H1 (cell line): ENCODE measurements at places on chromosomes 2 and 18. TPM values are rescaled to one million over a fixed set of nuclear protein-coding genes. Genes with fewer than 3 reads are reported as not detected.

SLC9A4 gene
- total RNA-seq, result not detected in 2 replicates

AQP4 gene
- total RNA-seq, result 2.1 and 2.2 TPM in 2 replicates

DNA sequence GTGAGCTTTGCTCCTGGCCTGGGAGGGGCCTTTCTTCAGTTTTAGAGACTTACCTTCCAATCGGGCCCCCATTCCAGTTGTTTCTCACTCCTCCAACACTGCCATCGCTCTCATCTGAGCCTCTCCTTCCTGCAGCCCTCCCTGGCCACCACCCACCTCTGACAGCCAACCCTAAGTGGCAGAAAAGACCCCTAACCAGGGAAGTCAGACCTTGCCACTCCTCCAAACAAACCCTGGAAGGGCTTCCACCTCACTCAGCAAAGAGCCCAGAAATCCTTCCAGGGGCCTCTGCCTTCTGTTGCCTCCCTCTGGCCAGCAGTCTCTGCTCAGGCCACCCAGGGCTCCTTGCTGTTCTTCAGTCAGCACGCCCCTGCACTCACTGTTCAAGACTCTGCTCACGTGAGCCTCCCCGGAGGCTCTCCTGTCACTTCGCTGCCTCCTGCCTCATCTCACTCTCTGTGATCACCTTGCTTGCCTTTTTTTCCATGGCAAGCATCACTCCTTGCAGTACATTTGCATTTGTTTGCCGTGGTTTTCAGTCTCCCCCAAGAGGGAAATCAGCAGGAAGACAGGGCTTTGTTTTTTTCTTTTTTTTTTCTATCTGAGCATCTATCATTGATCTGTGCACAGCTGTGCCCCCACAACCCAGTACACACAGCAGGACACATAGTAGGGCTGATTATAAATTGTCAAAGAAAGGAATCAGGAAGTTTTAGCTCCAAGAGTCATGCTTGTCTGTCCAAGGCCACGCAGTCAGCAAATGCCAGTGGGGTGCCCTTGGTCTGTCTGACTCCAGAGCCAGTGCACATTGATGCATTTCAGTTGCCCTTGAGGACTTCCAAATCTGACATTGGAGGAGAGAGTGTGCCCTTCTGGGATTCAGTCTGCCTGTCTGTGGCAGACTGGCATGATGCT lies 83.9 kb downstream of the INHBB start:
- peak; percentile 50 for DNase-seq

GRCh38 chr2:8641301-8641965 lies 40.4 kb upstream of the ID2 start:
- DNase-seq, result no peak

DNA sequence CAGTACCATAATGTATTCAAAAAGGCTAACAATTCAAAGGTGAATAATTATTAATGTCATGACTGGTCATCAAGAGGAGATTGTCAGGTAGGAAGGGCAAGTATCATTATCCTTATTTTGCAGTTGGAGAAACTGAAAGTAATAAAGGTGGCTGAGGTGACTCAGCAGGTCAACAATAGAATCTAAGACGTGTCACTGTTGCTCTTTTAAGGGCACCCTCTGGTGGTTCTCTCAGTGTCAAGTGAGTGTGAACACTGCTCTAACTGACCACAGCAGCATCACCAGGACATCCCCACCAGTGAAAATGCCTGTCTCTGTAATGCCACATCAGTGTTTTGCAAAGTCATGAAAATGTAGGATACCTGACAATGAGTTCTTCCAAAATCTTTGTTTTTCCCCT lies 69.7 kb downstream of the DCC start:
- no peak for DNase-seq

- DNase-seq, result no peak
These were observed 13.9 kb upstream of the RAB31 start for GRCh38 chr18:9694174-9694573.

GRCh38 chr2:195586062-195586714 lies 70.8 kb upstream of the SLC39A10 start:
- no peak for DNase-seq

DNA sequence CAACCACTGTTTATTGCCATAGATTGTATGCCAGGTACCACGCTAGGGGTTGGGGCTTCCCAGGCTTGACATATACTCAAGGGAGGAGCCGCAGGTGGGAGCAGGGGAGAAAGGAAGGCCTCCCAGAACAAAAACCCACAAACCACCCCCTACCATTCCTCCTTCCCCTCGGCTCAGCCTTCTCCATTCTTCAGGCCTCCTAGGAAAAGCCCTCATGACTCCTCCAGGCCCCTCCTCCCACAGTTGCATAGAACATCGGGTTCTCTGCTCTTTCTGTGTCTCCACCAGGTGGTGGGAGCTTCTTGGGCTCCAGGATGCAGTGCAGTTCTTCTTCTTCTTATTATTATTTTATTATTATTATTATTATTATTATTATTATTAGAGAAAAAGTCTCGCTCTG lies 80.3 kb downstream of the ZFP36L2 start:
- no peak for DNase-seq
